ENCODE measurements at places on chromosomes 5 and 9. TPM values are rescaled to one million over a fixed set of nuclear protein-coding genes. Genes with fewer than 3 reads are reported as not detected.

SLC46A2 gene
- polyA plus RNA-seq, result 0.19 TPM

MARVELD2 gene
- 0.14 TPM for polyA plus RNA-seq

N4BP3 gene
- polyA plus RNA-seq, result 26.0 TPM

GADD45G gene
- 13.1 TPM for polyA plus RNA-seq

AK8 gene
- polyA plus RNA-seq, result 0.25 TPM

ORM2 gene
- polyA plus RNA-seq, result not detected

LMX1B gene
- 0.34 TPM for polyA plus RNA-seq

TLE1 gene
- 47.7 TPM for polyA plus RNA-seq

SOX30 gene
- 0.27 TPM for polyA plus RNA-seq

PNPLA7 gene
- 1.5 TPM for polyA plus RNA-seq

FOXD4 gene
- 0.55 TPM for polyA plus RNA-seq

SPINK4 gene
- not detected for polyA plus RNA-seq

CFAP77 gene
- not detected for polyA plus RNA-seq

ARL14EPL gene
- 0.24 TPM for polyA plus RNA-seq

SLC34A1 gene
- polyA plus RNA-seq, result not detected

PALM2AKAP2 gene
- polyA plus RNA-seq, result 34.2 TPM

SHOC1 gene
- 0.05 TPM for polyA plus RNA-seq

WDR5 gene
- 43.1 TPM for polyA plus RNA-seq

NEUROG1 gene
- not detected for polyA plus RNA-seq

TAF11L5 gene
- polyA plus RNA-seq, result not detected

SLC22A4 gene
- polyA plus RNA-seq, result 2.9 TPM

TMEM174 gene
- polyA plus RNA-seq, result not detected

SLC12A2 gene
- 17.2 TPM for polyA plus RNA-seq

IL7R gene
- 2.4 TPM for polyA plus RNA-seq

PTPN3 gene
- 2.2 TPM for polyA plus RNA-seq

IER5L gene
- 6.9 TPM for polyA plus RNA-seq

CCNO gene
- 0.79 TPM for polyA plus RNA-seq

ENG gene
- 77.3 TPM for polyA plus RNA-seq

LCNL1 gene
- 0.12 TPM for polyA plus RNA-seq

PITX1 gene
- 8.7 TPM for polyA plus RNA-seq
